ENCODE measurements at places on chromosomes 6 and 20.

- DNase-seq: no peak
Measured at GRCh38 chr6:73064266-73064665, 161.0 kb downstream of the KHDC1L start.

- DNase-seq: no peak
Measured at GRCh38 chr6:56730663-56731529, 88.2 kb upstream of the DST start.

DNA sequence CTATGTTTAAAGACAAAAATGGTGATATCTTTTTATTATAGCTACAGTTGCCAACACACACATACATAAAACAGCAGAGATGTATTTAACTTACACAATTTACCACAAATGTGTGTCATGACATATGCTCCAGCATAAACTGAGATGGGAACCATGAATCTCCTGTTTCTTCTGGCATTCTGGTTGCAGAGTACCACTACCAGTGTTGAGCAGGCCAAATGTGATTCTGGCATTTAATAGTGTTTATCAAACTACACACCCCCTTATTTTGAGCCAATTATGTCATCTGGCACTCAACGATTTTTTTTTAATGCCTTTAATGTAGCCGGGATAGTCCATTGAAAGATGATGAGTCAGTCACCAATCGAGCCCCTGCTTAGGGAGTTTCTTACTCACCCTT is 59.0 kb upstream of the TPD52L1 start:
- no peak for DNase-seq

DNA sequence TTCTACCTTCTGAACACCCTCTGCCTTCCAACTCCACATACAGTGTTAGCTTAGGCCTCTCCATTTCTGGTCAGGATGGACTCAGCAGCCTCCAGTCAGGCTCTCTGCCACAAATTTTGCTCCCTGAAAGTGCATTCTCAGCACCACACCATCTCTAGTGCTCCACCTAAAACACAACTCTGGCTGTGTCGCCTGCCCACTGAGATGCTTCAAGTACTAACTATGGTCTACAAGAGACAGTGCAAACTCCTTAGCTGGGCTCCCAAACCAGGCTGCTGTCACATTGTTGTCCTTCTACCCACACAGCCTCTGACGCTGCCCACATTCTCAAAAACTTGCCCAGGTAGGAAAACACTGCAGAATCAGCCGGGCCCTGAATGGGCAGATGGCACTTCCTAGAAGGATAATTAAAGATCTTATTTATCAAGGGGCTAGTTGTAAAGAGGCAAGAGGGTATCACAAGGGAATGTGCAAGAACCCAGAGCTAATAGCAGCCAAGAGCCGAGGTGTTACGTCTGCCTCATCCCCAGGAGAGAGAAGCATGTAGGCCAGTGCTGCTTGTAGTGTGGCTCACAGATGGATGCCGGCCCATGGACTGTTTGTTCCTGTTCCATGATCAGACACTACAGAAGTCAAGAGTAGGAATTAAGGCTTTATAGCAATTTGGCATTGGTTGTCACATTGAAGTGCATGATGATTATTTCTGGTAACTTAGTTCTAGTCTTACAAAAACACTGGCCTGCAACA is 189.7 kb downstream of the LRFN2 start:
- no peak for DNase-seq

- no peak for DNase-seq
Measured at GRCh38 chr20:23167431-23167830, 81.3 kb upstream of the CD93 start.

DNA sequence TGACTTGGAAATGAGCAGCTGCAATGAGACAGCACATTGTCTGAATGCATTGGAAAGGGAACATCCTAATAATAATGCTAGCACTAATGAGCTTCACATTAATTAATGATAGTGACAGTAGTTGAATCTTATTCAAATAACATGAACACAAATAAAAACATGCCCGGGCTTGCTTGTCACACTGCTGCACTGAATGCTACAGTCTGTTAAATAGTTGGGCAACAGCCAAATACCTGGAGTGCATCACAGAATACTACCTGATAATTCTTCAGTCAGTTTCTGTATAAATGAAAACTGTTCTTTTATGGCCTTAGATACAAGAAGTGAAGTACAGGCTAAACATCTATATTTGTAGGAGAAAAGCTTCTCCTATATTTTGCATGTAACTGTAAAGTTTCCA is 458.7 kb downstream of the RNF144B start:
- DNase-seq: no peak

DNA sequence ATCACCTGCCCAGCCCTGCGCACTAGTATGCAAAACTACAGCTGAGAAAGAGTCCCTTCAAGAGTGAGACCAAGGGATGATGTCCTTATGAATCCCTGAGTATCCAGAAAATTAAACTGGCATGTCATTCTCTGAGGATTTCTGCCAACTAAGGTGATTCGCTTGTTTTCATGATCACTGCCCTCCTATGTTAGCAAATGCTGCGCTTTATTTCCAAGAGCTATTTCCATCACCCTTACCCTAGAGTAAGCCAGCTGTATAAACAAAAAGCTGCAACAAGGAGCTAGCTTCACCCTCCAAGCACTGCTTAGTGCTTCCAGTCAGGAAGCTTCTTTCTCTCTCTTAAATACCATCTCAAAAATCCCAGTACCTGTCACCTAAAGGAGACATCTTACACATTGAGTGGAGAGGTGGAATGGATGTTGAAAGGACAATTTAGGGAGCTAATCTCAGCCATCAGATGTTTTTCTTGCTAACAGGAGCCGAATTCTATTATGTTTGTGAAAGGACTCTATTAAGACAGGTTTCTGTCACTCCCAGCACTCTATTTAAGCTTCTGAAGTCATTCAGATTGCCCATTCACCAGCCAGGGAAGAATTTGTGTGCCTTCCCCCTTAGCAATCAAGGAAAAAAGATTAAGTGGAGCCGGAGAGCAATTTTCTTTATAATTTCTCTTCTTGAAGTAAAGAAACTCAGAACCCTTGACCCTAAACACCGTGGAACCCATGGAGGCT is 322.2 kb downstream of the NRN1 start:
- no peak for DNase-seq

- no peak for DNase-seq
Measured at GRCh38 chr6:37696220-37696840, 1.4 kb downstream of the MDGA1 start.

GRCh38 chr6:54775576-54775975 is 71.0 kb upstream of the FAM83B start:
- no peak for DNase-seq

GRCh38 chr6:28266962-28267694 is at the start of gene ZSCAN26:
TSS of gene ZSCAN26 (plus strand) at chr6:28267143. CDS start at chr6:28271920, 4,777 bp downstream.
- DNase-seq: peak; percentile 80
